Activated B cell treated with CpG ODN at 0.5 μM for 24 hours (primary cell): ENCODE measurements at places on chromosomes 2 and 18.

DNA sequence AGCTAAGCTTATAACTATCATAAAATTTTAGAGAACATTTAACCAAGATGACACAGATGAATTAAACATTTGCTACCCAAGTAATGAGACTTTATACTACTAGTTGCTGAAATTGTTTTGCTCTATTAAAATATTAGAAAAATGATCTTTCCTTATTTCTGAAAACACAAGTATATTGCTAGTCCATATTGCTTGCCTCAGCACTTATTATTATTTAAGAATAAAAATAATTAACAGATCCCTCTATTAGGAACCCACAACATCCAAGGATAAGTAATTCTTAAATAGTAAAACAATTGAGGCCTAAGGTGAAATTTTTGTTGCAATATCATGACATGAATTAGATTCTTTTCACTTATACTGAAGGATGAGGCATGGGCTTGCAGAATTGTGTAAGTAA is 65.2 kb downstream of the CCDC148 start:
- DNase-seq = no peak
- H3K36me3 ChIP-seq = no peaks in the 10 kb centered on the region
- no peaks in the 10 kb centered on the region for H3K4me1 ChIP-seq
- no peak overlapping the region for H3K4me3 ChIP-seq
- no peak overlapping the region for H3K27ac ChIP-seq
- peaks cover 4% of the 10 kb centered on the region for H3K27me3 ChIP-seq

GRCh38 chr2:128446874-128447537 is 128.3 kb upstream of the HS6ST1 start:
- H3K27me3 ChIP-seq = peaks cover 8% of the 10 kb centered on the region
- no peak overlapping the region for H3K4me3 ChIP-seq
- H3K27ac ChIP-seq = no peak overlapping the region
- no peak for DNase-seq
- no peaks in the 10 kb centered on the region for H3K4me1 ChIP-seq

DNA sequence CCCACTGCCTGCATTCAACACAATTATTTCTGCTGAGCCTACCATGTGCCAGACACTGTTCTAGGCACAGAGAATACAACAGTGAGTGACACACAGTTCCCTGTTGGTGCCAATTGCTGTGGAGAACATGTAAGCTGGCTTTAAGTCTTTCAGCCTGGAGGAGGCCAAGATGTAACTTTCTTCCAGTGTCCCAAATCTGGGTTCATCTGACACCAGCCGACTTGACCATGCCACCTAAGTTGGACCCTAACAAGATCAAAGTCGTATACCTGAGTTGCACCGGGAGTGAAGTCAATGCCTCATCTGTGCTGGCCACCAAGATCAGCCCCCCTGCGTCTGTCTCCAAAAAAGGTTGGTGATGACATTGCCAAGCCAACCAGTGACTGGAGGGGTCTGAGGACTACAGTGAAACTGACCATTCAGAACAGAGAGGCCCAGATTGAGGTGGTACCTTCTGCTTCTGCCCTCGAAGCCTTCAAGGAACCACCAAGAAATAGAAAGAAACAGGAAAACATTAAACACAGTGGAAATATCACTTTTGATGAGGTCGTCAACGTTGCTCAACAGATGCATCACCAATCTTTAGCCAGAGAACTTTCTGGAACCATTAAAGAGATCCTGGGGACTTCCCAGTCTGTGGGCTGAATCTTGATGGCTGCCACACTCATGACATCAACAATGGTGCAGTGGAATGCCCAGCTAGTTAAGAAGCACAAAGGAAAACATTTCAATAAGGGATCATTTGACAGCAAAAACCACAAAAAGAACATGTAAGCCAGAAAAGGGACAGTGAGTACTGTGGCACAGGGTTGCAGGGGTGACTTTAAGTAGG is 6.3 kb downstream of the TRABD2A start:
- H3K27me3 ChIP-seq = peaks cover 4% of the 10 kb centered on the region
- peaks cover 4% of the 10 kb centered on the region for H3K36me3 ChIP-seq
- H3K4me1 ChIP-seq = peaks cover 16% of the 10 kb centered on the region

DNA sequence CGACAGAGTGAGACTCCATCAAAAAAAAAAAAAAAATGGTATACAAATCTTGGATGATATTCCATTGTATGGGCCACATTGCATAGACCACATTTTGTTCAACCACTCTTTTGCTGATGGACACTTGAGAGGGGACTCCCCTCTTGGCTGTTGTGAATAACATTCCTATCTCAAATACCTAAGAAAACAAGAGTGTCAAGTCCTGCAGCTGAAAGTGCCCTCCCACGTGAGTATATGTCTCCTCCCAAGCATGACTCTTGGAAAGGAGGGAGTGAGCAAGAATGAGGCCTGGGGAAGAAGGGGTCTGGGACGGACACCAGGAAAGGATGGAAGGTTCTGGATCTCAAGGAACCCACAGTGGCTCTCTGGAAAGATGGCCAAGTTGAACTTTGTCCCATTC is 36.0 kb upstream of the NPAS2 start:
- H3K4me3 ChIP-seq = no peak overlapping the region
- no peaks in the 10 kb centered on the region for H3K4me1 ChIP-seq
- H3K27ac ChIP-seq = no peak overlapping the region
- DNase-seq = no peak
- H3K27me3 ChIP-seq = peaks cover 16% of the 10 kb centered on the region

DNA sequence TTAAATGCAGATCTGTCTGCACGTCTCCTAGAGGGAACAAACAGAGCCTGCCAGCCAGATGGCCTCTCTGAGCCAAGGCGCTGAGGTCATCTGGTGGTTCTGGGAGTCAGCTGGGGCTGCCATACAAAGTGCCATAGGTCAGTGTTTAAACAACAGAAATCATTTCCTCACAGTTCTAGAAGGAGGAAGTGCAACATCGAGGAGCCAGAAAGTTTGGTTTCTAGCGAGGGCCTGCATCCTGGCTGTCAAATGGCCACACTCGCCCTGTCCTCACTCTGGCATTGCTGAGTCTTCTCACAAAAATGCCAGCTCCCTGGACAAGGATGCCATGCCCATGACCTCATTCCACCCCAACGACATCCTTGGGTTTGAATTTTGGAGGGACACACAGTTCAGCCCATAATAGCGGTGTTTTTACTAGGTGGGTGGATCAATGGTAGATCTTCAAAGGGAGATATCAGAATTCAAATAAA is 59.6 kb downstream of the MYT1L start:
- DNase-seq = no peak
- H3K27ac ChIP-seq = no peak overlapping the region
- H3K36me3 ChIP-seq = no peaks in the 10 kb centered on the region
- H3K4me1 ChIP-seq = no peaks in the 10 kb centered on the region
- H3K4me3 ChIP-seq = no peak overlapping the region

GRCh38 chr2:37589298-37589697 is 82.1 kb downstream of the CDC42EP3 start:
- H3K27ac ChIP-seq = no peak overlapping the region
- no peaks in the 10 kb centered on the region for H3K36me3 ChIP-seq
- H3K4me3 ChIP-seq = no peak overlapping the region
- H3K27me3 ChIP-seq = no peaks in the 10 kb centered on the region

DNA sequence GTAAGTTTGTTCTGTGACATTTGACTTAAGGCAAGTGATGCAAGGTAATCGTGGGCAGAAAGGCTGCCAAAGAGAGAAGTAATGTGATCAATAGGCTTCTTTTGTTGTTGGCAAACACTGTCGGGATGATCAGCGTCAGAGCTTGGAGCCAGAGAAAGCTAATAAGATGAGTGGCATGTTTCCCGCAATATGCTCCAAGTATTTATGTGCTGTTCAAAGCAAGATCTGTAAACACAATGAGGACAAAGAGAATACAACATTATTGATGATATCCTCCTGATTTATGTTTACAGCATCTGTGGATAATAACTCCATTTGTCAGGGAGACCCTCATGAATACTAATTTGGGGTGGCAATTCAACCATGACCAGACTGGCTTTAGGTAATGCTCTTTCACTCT is 603.3 kb downstream of the TDRD15 start:
- no peaks in the 10 kb centered on the region for H3K27me3 ChIP-seq
- no peaks in the 10 kb centered on the region for H3K36me3 ChIP-seq
- H3K27ac ChIP-seq = no peak overlapping the region
- H3K4me3 ChIP-seq = no peak overlapping the region
- H3K4me1 ChIP-seq = no peaks in the 10 kb centered on the region
- no peak for DNase-seq

DNA sequence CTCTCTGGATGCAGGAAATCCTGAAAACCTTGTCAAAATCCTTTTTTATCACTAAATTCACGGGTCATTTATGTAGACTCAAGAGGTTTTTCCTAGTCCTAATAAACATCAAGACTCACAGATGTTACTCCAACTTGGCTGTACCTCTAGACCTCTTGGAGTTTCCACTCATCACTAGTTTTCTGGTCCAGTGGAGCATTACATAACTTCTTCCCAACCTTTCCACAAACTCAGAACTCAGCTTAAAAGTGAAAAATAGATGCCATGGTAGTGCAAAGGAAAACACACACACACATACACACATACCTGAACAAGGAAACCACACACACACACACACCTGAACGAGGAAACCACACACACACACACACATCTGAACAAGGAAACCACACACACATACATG is 807.2 kb downstream of the LRP1B start:
- no peak for DNase-seq
- H3K27ac ChIP-seq = no peak overlapping the region
- H3K4me3 ChIP-seq = no peak overlapping the region
- H3K36me3 ChIP-seq = no peaks in the 10 kb centered on the region
- H3K27me3 ChIP-seq = no peaks in the 10 kb centered on the region
- no peaks in the 10 kb centered on the region for H3K4me1 ChIP-seq

GRCh38 chr18:36411745-36412168 is 114.2 kb downstream of the FHOD3 start:
- H3K4me3 ChIP-seq = no peak overlapping the region
- no peaks in the 10 kb centered on the region for H3K4me1 ChIP-seq
- peaks cover 2% of the 10 kb centered on the region for H3K27me3 ChIP-seq
- H3K27ac ChIP-seq = no peak overlapping the region
- no peaks in the 10 kb centered on the region for H3K36me3 ChIP-seq

DNA sequence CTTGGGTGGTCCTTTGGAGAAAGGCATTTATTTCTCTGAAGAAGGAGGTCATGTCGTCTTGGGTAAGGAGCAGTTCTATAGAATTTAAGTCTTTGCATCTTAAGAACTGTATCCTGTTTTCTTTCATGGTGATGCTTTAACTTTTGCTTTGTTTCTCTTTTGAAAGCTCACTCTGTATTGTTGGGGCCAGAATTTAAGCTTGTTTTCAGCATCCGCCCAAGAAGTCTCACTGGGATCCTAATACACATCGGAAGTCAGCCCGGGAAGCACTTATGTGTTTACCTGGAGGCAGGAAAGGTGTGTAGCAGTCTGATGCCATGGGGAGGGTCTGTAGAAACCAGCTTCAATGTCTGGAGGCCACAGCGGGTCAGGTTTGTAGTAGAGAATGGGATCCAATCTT is 64.7 kb upstream of the TTC39C start:
- no peaks in the 10 kb centered on the region for H3K36me3 ChIP-seq
- H3K4me3 ChIP-seq = no peak overlapping the region
- peaks cover 11% of the 10 kb centered on the region for H3K4me1 ChIP-seq
- H3K27me3 ChIP-seq = peaks cover 2% of the 10 kb centered on the region
- H3K27ac ChIP-seq = no peak overlapping the region
- no peak for DNase-seq

- H3K27me3 ChIP-seq = no peaks in the 10 kb centered on the region
- no peaks in the 10 kb centered on the region for H3K36me3 ChIP-seq
- no peaks in the 10 kb centered on the region for H3K4me1 ChIP-seq
- no peak overlapping the region for H3K27ac ChIP-seq
- H3K4me3 ChIP-seq = no peak overlapping the region
Observed at GRCh38 chr2:14126846-14127245, 505.7 kb upstream of the LRATD1 start.
